Stimulated activated CD8-positive, alpha-beta memory T cell treated with anti-CD3 and anti-CD28 coated beads, Interleukin-4, amount 100 ng/mL, for 1 hour (primary cell): ENCODE measurements at places on chromosomes 11 and 22.

- no peak for DNase-seq
These were observed 1.2 kb upstream of the PLA2G3 start for GRCh38 chr22:31141551-31141950.

GRCh38 chr11:65899356-65900124 is 648 bp downstream of the FOSL1 start:
- no peak for DNase-seq

DNA sequence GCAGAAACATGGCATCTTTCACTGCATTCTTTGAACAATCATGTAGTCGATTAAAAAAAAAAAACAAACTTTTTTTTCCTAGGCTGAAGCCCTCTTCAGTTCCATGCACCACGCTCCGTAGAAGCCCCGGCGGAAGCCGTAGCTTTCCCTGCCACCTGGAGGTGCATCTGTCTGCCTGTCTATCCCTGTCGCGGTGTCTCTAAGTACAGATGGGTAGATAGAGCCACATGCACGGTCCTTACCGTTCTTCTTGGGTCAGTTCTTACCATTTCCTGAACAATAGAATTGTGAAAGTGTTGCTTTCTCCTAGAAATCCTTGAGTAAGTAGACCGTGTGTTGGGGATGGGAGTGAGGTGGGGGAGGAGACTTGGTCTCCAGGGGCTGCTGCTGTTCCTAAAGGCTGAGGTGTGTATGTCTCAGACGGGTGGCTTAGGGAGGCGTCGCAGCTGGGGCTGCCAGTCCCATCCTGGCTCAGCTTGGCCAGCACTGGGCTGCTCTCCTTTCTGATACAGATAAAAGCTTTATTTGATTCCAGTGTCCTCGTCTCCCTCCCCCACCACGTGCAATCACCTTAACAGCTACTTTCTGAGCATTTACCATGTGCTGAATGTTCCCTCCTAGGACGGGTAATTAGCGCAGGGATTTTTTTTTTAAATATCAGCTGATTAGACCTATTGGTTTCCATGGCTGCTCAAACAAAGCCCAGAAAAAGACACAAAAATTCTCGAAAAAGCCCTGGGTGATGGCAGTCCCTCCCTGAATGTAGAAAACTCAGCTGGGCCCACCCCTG is 46.8 kb downstream of the MACROD1 start:
- DNase-seq: no peak

- DNase-seq: no peak
These were observed 392.0 kb upstream of the KIRREL3 start for GRCh38 chr11:127392575-127392974.
